ENCODE measurements at places on chromosomes 12 and 14.

DNA sequence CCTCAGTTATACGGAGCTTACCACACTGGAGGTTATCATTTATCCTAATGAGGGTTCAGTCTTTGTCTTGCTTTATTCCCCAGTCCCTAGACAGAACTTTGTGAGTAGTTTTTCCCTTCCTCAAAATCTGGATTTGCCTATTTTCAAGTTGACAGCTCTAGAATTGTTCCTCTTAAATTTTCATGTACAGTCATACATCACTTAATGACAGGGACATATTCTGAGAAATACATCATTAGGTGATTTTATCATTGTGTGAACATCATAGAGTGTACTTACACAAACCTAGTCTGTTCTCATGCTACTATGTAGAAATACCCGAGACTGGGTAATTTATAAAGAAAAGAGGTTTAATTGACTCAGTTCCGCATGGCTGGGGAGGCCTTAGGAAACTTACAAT lies 3.1 kb downstream of the PRKAB1 start:
- no peak for DNase-seq

GRCh38 chr14:99715266-99716000 lies 31.3 kb downstream of the CYP46A1 start:
- no peak for DNase-seq

DNA sequence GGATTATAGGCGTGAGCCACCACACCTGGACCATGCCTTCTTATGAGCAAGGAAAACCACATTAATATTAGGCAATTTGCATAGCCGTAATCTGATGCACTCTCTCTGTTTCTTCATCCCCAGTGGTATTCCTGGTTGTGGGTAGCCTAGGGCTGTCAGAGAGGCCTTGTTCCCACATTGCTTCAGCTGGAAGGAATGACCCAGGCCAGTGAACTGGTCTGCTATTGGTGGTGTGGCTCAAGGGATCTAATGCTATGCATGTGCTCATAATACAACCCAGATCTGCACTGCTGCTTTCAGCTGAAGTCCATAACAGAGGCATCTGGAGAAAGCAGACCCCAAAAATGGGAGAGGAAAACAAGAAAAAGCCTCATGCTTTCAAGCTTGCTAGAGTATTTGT lies 33.1 kb upstream of the G2E3 start:
- no peak for DNase-seq

DNA sequence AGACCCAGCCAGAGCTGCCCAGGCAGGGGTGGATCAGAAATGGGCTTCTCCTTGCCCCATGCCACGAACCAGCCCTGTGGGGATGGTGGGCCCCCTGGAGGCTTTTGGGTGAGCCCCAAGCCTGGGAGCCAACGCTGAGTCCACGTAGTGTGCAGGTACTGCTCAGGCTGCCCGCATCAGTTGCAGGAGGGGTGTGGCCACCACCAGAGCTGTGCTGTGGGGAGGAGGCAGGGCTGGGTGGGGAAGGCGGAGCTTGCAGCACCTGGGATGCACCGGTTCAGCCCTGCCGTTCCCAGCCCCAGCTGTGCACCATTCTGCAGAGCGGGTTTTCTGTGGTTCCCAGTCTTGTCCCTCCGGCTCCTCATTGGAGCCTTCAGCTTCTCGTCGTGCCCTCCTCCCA lies 36.3 kb downstream of the IL31 start:
- DNase-seq, result no peak

- no peak for DNase-seq
These were observed 15.8 kb downstream of the KRT2 start for GRCh38 chr12:52636189-52636588.

Measured in activated CD8-positive, alpha-beta memory T cell treated with anti-CD3 and anti-CD28 coated beads for 1 hour (primary cell).